ENCODE measurements at places on chromosomes 7 and 10. TPM values are rescaled to one million over a fixed set of nuclear protein-coding genes. Genes with fewer than 3 reads are reported as not detected.

Gene DGKI
- 1.2 TPM for total RNA-seq

Gene AGFG2
- 65.9 TPM for total RNA-seq

Gene POM121C
- 78.2 TPM for total RNA-seq

DNA sequence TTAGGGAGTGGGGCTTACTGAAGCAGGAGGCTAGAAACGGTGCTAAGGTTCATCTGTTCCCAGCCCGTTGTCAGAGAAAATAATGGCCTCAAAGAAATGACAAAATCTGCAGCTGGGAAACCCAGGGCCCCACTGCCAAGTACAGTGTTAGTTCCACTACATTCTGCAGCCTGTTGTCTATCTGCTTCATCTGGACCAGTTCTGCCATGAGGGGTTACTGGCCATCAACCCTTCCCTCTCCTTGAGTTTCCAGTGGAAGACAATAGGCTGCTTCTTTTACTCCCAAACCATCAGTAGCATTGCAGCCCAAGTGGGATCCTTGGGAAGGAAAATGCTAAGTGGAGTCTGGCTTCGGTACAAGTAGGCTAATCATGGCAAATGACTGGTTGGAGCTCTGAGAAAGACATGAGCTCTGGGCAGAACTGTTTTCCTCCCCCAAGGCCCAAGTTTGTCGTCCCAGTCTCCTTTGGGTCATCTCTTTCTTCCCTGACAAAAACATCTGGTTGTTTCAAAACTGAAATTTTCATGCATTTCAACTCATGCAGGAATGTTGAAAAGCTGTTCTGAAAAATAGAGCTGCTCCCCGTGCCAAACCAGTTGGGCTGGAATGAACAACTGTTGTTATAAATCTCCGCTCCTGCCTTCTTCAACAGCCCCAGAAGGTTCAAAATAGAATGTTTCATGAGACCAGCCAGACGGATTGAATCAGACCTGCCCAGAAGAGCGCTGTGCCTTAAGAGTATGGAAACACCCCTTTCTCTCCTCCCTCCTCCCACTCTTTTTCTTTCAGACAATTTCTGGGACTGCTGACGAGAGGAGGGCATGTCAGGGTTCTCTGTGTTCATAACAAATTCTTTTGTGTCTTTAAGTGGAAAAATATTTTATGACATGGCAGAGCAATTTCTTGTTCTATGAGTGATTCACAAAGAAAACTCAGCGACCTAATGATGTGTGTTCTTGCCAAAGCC, 116.6 kb downstream of the RAB18 start:
- DNase-seq: no peak

GRCh38 chr7:85714951-85715350, 528.1 kb upstream of the SEMA3D start:
- no peak for DNase-seq

DNA sequence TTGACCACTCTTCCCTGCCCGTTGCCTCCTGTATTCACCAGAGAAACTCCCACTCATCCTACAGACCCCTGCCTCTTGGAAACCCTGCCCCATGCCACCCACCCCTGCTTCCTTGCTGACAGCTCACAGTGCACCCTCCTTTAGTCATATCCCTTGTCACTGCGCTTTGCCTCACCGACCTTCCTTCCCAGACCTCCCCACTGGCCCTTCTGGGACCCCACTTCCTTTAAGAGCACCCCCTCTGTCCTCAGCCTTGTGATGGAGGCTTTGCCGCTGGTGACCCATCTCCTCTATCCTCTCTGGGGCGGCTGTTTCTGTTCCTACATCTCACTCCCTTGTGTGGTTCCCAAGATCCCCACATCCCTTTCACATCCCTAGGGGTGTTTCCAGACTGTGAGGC, 92.8 kb upstream of the ZMIZ1 start:
- DNase-seq: no peak

- DNase-seq: no peak
These were observed 35.4 kb upstream of the C10orf71 start for GRCh38 chr10:49263591-49263990.

DNA sequence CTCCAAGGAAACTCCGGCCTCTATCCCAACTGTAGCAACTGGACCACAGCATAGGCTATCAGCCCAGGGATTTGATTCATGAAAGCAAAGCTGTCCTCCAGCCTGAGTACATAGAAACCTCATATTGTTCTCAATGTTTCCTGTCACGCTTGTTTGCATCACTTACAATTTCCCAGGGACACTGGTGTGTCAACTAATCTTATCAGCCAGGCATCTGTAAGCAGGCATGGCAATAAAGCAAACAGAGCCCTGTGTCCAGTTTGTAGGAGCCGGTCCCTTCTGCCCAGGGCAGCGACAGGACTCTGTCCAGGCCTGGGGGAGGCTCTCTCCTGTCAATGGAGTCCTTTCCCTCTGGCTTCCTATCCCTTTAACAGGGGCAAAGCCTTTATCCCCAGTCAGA, 23.0 kb upstream of the CDHR3 start:
- no peak for DNase-seq

DNA sequence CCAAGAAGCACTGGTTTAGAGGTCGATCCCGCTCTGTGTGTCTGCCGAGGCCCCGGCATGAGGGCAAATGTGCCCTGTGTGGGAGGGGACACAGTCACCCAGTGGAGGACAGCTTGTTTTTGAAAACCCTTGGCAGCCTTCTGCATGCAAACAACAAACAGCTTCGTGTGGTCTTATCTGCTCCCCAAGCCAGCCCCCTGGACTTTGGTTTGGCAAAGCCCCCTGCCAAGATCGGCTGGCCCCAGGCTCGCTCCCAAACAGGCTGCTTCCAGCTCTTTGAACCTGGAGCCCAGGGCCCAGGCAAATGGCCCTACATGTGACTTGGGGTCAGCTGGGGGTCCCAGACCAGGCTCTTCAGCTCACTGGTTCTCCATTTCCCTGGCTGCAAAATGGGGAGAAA, 2.9 kb downstream of the ELN start:
- DNase-seq: no peak

- DNase-seq: no peak
These were observed 5.8 kb upstream of the FEZF1 start for GRCh38 chr7:122310119-122311021.

GRCh38 chr10:909831-910230, 21.7 kb downstream of the LARP4B start:
- no peak for DNase-seq

GRCh38 chr10:35758076-35758475, 116.0 kb upstream of the FZD8 start:
- DNase-seq: no peak

DNA sequence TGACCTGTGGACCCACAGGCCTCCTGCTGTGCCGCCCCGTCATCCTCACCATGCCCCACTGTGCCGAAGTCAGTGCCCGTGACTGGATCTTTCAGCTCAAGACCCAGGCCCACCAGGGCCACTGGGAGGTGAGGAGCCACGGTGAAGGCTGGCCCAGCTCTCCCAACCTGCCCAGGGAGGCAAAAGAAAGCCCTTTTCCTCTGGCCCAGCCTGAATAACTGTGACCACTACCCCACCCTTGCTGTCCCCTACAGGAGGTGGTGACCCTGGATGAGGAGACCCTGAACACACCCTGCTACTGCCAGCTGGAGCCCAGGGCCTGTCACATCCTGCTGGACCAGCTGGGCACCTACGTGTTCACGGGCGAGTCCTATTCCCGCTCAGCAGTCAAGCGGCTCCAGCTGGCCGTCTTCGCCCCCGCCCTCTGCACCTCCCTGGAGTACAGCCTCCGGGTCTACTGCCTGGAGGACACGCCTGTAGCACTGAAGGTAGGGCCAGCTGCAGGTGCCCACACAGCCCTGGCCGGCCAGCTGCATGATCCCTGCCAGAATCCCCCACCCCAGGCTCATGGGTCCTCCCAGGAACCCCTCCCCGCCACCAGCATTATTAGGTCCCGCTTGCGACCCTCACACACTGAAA, 25.5 kb upstream of the SLC29A3 start:
- no peak for DNase-seq

GRCh38 chr10:69202332-69202731, 17.8 kb upstream of the HKDC1 start:
- DNase-seq: no peak

Gene ZEB1
- 31.6 TPM for total RNA-seq

DNA sequence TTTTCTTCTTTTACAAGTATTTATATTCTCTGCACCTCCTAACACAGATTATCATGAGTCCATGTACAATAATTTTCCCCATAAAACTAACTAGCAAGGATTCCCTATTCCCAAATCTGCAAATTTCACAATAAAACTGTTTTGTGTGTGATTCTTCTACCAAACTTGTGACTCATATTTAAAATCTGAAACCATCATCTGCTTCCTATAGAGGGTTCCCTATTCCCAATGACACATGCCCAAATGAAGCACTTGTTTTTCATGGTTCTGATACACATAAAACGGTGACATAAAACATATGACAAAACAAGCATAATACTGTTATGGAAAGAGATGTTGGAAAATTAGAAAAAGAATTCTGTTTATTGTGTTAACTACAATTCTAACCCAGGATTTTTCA, 657.6 kb downstream of the PARD3 start:
- no peak for DNase-seq

Gene PFKP
- 253 TPM for total RNA-seq

DNA sequence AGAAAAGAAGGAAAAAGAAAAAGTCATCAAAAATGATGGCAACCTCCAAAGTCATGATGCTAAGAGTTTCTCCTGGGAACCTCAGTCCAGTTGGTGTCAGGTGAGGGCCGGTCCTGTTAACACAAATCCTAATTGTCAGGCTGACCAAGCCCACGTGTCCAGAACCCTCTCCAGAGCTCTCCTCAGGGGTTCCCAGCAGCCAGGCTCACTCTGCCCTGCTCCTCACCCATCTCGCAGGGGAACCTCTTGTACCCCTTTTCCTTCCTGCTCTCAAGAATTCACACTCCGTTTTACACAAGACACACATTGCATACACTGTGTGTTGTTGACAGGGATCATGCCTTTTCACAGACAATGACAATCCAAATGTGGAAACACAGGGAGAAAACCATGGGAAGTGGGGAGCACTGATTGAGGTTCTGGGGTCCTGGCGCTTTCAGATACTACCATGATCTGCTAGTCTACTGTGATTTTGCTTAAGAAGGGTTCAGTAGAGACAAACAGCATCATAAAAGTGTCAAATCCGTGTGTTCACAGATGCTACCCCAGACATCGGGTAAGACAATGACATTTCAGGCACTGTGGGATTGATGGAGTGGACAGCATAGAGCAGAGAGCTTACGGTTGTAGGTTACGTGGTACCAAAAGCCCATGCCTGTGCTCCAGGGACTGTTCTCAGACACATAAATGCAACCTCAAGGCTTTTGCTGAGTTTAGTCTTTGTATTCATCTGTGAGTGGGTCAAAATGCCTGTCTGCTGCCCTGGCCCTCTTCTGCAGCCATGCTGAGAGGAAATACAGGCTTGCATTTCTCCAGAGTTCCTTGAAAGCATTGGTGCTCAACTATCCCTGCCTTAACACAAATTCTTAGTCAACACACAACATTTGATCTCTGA, 16.0 kb downstream of the IL2RA start:
- no peak for DNase-seq

GRCh38 chr10:131354380-131354779, 42.9 kb upstream of the TCERG1L start:
- DNase-seq: no peak

GRCh38 chr7:132141109-132141508, 435.2 kb downstream of the PLXNA4 start:
- no peak for DNase-seq

- no peak for DNase-seq
These were observed 128.1 kb upstream of the FAM20C start for GRCh38 chr7:64098-64915.

Gene NEBL
- 0.48 TPM for total RNA-seq

- DNase-seq: no peak
These were observed 28.4 kb upstream of the IFRD1 start for GRCh38 chr7:112421666-112422486.

Gene LRRC4
- total RNA-seq: 2.8 TPM

Gene CABCOCO1
- total RNA-seq: not detected

- no peak for DNase-seq
These were observed 120.7 kb upstream of the EEPD1 start for GRCh38 chr7:36032361-36032818.

Gene SERPINE1
- 0.18 TPM for total RNA-seq

Gene LRRC18
- not detected for total RNA-seq

DNA sequence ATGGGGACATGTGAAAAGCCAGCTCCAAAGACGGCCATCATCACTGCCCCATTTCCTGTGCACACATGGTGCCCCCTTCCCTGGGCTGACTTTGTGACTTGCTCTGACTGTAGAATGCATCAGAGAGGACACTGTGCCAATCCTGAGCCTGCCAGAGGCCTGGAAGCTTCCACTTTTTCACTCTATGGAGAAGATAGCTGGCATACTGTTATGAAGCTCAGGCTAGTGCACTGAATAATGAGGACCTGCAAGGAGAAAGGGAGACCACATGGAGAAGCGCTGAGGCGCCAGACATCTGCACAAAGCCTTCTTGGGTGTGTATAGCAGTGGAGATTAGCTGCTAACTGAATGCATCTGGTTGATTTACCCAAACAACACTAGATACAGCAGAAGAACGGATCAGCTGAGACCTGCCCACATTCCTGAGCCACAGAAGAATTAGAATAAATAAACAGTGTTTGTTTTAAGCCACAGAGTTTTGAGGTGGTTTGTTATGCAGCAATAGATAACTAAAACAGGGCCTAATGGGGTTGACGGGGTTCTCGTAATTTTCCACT, 58.9 kb upstream of the C10orf90 start:
- DNase-seq: no peak

DNA sequence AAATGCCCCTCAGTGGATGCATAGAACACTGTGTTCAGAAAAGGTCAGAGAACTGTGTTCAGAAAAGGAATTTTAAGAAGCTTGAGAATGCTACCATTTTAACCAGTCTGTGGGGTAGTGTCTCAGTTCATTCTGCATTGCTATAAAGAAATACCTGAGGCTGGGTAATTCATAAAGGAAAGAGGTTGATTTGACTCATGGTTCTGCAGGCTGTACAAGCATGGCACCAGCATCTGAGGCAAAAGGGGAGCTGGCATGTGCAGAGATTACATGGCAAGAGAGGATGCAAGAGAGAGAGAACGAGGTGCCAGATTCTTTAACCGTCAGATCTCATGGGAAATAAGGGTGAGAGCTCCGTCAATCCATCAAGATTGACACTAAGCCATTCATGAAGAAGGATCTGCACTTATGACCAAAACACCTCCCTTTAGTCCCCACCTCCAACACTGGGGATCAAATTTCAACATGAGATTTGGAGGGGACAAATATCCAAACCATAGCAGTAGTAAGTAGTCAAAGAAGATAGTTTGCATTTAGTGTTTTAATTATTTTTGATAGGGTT, 119.8 kb downstream of the FAM107B start:
- DNase-seq: no peak

DNA sequence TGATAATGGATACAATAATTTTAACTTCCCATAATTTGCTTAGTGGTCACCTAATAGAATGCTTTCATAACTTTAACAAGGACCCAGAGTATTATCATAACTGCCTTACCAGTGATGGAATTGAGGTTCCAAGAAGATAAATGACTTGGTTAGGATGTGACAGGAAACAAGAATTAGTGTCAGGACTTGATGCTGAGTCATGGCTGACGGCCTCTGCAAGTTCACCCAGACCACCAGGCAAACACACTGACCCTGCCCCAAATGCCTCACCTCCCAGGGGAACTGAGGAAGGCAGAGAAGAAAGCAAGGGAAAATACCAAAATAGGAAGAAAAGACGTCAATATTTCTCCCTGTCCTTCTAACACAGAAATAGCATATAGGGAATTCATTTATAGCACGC, 636.3 kb downstream of the PARD3 start:
- DNase-seq: no peak

- DNase-seq: no peak
These were observed 22.0 kb downstream of the PROSER2 start for GRCh38 chr10:11845113-11845512.

Measured in activated T-cell treated with anti-CD3 and anti-CD28 coated beads, Interleukin-2, amount 50 U/mL, for 4 hours (primary cell).